ENCODE measurements at places on chromosomes 6 and 20.

DNA sequence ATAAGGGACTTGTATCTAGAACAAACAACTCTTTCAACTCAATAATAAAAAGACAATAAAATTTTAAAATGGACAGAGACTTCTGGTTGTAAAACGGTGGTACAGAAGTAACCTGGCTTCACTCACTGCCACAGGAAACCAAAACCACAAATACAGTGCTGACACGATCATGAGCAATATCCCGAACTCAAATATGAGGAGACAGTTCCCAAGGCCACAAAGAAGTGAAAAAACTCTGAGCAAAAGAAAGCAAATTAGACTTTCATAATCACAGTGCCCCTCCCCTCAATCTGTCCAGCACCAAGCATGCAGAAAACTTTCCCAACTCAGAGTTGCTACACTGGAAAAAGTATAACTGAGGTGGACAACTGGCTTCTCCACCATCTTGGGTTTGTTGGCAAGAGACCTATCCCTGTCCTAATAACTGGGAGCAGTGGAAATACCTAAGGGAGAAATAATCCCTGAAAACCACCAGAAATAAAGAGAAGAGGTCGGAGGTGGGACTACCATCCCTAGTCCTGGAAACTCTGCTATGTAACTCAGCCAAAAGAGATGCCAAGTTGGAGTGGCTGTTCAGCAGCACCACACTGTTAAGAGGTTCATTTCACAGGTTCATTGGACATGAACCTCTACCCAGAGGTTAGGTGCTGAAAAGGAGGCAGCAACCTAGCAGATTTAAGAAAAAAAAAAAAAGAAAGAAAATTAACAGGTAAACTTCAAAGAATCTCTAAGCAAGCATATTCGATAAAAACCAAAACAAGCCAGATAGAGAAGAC, 55.5 kb downstream of the REV3L start:
- no peak for DNase-seq

- no peak for DNase-seq
Measured at GRCh38 chr6:84623956-84624680, 140.3 kb downstream of the TBX18 start.

- no peak for DNase-seq
Measured at GRCh38 chr6:33505548-33506370, 51.4 kb downstream of the ZBTB9 start.

DNA sequence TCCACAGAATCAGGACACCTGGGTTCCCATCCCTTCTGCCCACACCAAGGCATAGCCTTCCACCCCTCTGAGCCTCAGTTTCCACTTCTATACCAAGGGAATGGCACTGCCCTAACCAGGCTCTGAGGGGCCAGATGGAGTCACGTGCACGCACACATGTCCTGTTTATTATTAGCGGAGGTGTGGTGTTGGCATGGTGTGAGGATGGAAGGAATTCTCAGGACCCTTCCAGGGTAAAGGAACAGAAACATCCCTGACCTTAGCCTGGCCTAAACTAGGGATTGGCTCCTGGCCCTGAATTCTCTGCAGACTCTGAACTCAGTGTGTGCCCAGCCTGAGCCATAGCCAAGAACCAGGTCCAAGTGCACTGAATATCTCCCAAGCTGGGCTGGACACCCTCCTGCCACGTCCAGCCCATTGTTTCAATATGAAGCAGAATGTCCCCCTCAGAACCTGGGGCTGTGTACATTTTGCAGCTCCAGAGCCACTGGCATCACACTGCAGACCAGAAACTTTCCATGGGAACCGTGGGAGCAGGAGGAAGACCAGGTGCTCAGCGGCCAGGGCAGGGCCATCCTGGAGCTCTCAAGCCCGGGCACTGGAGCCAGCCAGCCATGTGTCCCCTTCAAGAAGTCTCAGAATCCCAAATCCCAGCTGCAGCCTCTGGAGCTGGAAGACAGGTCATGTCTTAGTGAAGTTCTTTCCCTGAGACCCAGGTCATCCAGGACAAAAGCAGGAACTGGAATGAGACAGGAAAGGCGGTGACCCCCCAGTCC, 208.4 kb downstream of the ANKRD60 start:
- DNase-seq = no peak

GRCh38 chr6:131042664-131043063, 20.4 kb downstream of the EPB41L2 start:
- DNase-seq = no peak

- DNase-seq = no peak
Measured at GRCh38 chr20:37540001-37540400, 12.3 kb upstream of the BLCAP start.

DNA sequence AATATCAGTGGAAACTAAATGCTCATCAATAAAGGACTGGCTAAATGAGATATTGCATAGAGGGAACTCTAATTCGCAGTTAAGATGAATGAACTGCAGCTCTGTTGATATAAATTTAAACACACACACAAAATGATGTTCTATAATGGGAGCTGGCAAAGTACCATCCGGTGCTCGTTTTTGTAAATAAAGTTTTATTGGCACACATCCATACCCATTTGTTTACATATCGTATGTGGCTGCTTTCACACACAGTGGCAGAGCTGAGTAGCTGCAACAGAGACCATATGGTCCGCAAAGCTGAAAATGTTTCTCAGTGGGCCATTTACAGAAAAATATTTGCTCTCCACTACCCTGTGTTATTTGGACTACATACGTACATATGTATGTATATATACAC, 120.7 kb downstream of the EDN3 start:
- DNase-seq = no peak

- no peak for DNase-seq
Measured at GRCh38 chr6:37802810-37803209, 16.7 kb upstream of the ZFAND3 start.

DNA sequence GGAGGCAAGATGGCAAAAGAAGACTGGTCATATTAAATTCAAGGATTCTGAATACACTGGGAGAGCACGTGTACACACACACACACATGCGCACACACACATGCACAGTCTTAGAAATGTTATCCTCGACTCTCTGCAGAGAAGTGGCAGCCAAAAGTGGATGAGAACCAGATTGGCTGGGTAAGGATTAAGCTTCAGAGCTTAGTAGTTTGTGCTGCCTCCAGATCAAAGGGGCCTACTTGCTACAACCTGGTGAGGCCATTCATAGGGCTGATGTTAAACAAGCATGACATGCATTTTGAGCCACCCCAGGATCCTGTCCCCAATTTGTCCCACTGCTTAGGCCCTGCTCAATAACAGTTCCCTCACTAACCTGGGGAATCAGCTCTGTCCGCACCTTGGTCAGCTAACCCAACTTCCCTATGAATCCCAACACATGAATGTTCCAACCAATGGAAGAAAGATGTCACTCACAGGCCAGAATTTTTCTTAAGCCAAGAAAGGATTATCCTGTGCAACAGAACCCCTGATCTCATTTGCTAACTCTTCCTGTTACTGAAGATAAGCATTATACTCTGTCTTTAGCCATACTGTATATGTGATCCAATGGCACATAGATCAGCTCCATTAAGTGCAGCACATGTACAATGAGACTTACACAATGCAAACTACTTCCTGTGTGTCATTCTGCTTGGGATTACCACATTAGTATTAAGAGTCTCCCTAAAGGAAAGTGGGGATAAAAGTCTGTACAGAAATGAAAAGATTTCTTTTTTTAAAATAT, 31.0 kb downstream of the TOMM6 start:
- no peak for DNase-seq

DNA sequence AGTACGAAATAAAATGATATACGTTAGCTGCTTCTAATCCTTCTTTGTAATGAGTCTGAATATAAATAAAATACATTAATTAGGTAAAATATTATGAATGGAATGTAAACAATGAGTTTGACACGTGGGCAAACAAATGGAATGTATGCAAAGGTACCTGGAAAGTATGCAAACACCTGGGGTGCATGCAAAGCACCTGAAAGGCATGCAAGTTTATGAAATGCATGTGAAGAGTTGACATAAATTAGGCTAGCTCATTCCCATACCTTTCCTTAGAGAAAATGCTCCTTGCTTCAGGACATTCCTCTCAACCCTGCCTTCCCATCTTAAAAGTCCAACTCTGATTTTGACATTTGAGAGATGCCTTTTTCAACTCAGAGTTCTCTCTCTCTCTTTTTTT, 140.9 kb downstream of the EDN1 start:
- no peak for DNase-seq

DNA sequence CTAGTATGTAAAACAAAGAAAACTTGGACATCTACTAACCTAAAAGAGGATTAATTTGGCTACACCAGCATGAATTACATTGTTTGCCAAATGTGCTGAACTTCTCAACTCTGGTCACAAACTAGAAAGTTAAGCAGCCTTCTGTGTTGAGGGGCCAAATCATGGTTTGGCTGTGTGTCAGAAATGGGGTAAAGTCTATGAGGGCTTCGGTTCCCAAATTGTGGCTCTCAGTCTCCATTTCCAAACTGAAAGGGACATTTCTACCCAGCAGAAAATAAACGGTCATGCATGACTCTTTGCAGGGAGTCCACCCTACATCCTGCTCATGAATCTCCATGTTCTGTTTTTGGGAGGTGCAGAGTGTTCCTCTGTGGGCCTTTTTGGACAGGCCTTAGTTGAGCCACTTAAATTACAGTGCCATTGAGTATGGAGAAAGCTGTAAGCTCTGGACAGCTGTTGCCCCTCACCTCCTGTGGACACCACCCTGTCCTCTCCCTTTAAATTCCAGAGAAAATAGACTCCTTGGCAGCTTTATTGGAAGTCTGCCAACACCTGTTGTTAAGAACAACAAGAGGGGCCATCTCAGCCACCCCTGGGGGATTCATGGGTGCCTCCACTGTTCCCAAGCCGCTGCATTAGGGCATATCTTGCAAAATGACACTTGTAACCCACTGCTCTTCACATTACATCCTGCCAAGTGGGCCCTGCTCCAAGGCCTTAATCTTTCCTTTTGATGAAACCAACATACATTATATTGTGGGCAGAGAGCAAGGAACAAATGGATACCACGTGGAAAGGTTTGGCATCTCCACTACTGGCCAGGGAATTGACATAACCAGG, 27.5 kb upstream of the SNRPC start:
- no peak for DNase-seq

- DNase-seq = no peak
Measured at GRCh38 chr20:24448170-24448569, 21.3 kb upstream of the SYNDIG1 start.

DNA sequence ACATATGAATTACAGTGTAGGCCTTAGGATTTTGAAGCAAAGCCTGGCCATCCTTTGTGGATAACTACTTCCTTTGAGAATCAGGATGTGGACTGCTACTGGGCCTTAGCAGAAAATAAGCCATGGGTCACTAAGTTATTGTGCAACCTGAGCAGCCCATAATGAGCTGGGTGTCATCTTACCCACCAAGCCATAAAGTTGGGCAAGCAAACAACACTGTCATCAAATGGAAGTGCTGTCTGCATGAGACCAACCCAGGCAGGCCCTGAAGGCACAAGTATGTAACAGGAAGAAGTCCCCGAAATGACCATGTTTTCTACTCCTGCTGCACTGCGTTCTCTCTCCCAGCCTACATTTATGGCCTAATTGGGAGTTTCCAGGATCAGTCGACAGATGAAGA, 205.6 kb upstream of the GGTLC1 start:
- DNase-seq = no peak

GRCh38 chr20:48332555-48332954, 495.2 kb downstream of the PREX1 start:
- no peak for DNase-seq

DNA sequence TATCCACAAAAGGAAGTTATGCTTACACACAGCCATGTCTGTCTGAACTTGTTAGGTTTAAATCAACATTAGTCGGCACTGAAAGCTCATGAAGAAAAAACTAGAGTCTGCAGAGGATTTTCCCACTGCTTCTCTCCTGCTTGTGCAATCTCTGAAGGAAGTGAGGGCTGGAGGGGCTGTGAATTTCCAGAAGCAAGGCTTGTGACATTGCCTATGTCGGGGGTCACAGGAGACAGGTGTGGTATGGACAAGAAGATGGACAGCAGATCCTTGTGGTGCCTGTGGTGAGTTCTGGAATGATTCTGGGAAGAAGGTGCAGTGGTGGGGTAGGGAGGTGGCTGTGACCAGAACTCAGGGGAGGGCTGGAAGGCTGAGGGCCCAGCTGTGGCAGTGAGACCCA, 84.3 kb upstream of the TRAF3IP2 start:
- DNase-seq = no peak

DNA sequence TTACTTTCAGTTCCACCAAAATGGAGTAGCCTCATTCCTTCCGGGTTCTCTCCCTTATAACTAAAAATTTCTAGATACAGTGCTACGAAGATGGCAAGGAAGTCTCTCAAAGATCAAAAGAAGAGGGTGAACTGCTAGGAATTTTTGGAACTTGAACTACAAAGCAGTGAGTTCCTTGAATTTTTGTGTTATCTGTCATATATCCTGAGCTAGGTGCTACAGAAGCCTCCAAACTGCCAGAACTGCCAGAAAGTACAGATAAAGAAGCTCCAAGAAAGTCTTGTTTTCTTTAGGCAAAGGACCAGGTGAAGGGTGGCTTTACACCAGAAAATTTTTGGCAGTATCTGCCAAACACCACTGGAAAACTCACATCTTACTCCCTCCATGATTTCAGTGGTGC, 218.8 kb upstream of the FLRT3 start:
- no peak for DNase-seq

GRCh38 chr6:105056646-105057045, 99.7 kb downstream of the LIN28B start:
- no peak for DNase-seq

DNA sequence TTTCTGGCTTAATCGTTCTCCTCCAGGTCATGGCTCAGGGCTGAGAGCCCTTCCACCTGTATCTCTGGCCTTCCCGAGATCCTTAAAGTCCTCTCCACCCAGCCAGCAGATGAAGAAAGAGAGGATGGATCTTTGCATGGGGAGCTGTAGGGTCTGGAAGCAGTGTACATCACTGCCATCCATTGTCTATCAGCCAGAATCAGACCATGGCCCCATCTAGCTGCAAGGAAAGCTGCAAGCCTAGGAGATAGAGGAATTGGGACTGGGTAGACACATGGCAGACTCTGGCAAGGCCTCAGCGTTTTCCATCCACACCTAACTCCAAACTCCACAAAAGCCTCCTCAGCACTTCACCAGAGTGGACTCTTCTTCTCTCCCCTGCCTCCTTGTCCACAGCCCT, 113.8 kb upstream of the MAFB start:
- no peak for DNase-seq

All from stimulated activated CD8-positive, alpha-beta memory T cell treated with anti-CD3 and anti-CD28 coated beads, Interleukin-4, amount 100 ng/mL, for 4 hours (primary cell).